ENCODE measurements at places on chromosomes 6 and 20. TPM values are rescaled to one million over a fixed set of nuclear protein-coding genes. Genes with fewer than 3 reads are reported as not detected.

Gene CFAP61
- polyA plus RNA-seq = not detected

Gene PHACTR3
- polyA plus RNA-seq = 22.4 TPM

Gene TMEM217
- polyA plus RNA-seq = 0.71 TPM

Gene BANF2
- polyA plus RNA-seq = not detected

Gene STK35
- polyA plus RNA-seq = 9.4 TPM

Gene ITPA
- not detected for polyA plus RNA-seq

Gene MAS1
- 0.22 TPM for polyA plus RNA-seq

Gene QRSL1
- 19.2 TPM for polyA plus RNA-seq

Gene DLK2
- 2.9 TPM for polyA plus RNA-seq

Gene ARMH2
- not detected for polyA plus RNA-seq

Gene RAB32
- polyA plus RNA-seq = 15.7 TPM

Gene MEP1A
- polyA plus RNA-seq = not detected

Gene ECT2L
- polyA plus RNA-seq = 0.20 TPM

Gene TFAP2A
- polyA plus RNA-seq = 0.55 TPM

Gene PKIB
- 1.1 TPM for polyA plus RNA-seq

Gene EPB41L1
- polyA plus RNA-seq = 22.8 TPM

Gene RGS17
- 0.82 TPM for polyA plus RNA-seq

Gene RNF8
- polyA plus RNA-seq = 18.2 TPM

Gene ENPP4
- 58.4 TPM for polyA plus RNA-seq

Gene CTCFL
- polyA plus RNA-seq = 0.08 TPM

Gene CLPSL1
- polyA plus RNA-seq = not detected

Gene ACOT13
- polyA plus RNA-seq = 23.4 TPM

Gene LBP
- polyA plus RNA-seq = not detected

Gene ZC3H12D
- 0.48 TPM for polyA plus RNA-seq

Gene RNF39
- polyA plus RNA-seq = 0.29 TPM

Gene LPA
- polyA plus RNA-seq = not detected

Gene BPI
- polyA plus RNA-seq = 0.65 TPM

Gene FGD2
- 3.0 TPM for polyA plus RNA-seq

Gene VWA7
- 1.3 TPM for polyA plus RNA-seq

Gene C6orf163
- not detected for polyA plus RNA-seq

Gene IMPG1
- polyA plus RNA-seq = not detected

Gene ADGRB3
- polyA plus RNA-seq = 0.74 TPM

Gene BHLHE23
- not detected for polyA plus RNA-seq

Gene SLC12A5
- 0.86 TPM for polyA plus RNA-seq

Gene RUNX2
- 1.3 TPM for polyA plus RNA-seq

Gene CST5
- polyA plus RNA-seq = not detected

Gene NMBR
- 0.16 TPM for polyA plus RNA-seq

Gene SLC22A2
- polyA plus RNA-seq = 0.23 TPM

Gene GABRR1
- polyA plus RNA-seq = 0.90 TPM

Gene SLCO4A1
- polyA plus RNA-seq = 1.2 TPM

Gene SPTLC3
- 10.7 TPM for polyA plus RNA-seq

Gene KIZ
- 20.1 TPM for polyA plus RNA-seq

Gene COL19A1
- 5.7 TPM for polyA plus RNA-seq

Gene FOXF2
- polyA plus RNA-seq = 1.7 TPM

Gene B3GAT2
- polyA plus RNA-seq = 1.0 TPM

Gene SULF2
- polyA plus RNA-seq = 80.0 TPM
